NCI-H1930 (cell line): ENCODE measurements at places on chromosomes 7 and 10.

DNA sequence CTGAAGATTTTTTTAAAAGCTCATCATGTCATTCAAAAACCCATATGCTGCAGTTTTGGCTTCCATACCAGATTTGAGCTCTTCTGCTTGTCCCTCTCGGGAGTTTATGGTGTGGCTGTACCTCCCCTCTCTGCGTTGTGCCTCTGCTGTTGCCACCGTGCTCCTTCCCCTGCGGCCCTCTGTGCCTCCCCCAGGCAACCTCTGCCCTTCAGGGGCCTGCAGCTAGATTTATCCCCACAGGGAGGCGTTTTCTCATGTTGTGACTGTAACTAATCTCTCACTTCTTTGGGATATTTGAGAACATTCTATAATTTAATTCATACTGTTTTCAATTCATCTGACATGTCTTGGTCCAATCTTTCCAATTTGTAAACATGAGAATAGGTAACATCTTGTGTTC is 52.7 kb downstream of the TASOR2 start:
- no peak for DNase-seq

- no peak for DNase-seq
Measured at GRCh38 chr10:101817337-101818118, 716 bp downstream of the OGA start.

DNA sequence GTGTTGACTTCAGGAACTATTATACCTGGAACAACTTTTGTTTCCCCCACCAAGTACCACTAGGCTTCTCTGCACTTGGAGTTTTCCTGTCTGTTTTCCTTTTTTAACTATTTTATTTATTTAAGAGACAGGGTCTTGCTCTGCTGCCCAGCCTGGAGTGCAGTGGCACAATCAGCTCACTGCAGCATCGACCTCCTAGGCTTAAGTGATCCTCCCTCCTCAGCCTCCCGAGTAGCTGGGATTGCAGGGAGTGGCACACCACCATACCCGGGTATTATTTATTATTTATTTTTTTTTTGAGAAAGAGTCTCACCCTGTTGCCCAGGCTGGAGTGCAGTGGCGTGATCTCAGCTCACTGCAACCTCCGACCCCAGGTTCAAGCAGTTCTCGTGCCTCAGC is 2.1 kb upstream of the GIGYF1 start:
- DNase-seq, result no peak

GRCh38 chr7:108109221-108109908 is 20.8 kb downstream of the LAMB4 start:
- DNase-seq, result no peak

GRCh38 chr7:20721086-20721810 is 65.4 kb downstream of the SP8 start:
- DNase-seq, result no peak

DNA sequence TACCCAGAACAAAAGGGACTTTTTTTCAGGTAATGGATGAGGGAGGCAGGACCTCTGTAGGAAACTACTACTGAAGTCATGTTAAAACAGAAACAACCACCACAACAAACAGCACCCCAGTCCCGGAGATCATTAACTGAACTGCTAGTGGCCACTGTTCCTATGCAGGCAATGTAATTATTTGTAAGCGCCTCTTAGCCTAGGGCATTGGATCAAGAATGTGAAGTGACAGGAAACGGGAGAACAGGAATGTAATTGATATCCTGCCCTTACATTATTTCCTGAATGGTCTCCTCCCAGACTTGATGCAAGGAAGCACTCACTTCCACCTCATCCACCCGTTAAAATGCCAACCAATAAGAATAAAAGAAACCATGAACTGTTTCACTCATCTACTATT is 16.7 kb upstream of the GAD2 start:
- DNase-seq, result no peak

- no peak for DNase-seq
Measured at GRCh38 chr10:122646511-122647382, 52.9 kb downstream of the C10orf120 start.

GRCh38 chr7:101557421-101557820 is 71.7 kb downstream of the MYL10 start:
- DNase-seq, result no peak

DNA sequence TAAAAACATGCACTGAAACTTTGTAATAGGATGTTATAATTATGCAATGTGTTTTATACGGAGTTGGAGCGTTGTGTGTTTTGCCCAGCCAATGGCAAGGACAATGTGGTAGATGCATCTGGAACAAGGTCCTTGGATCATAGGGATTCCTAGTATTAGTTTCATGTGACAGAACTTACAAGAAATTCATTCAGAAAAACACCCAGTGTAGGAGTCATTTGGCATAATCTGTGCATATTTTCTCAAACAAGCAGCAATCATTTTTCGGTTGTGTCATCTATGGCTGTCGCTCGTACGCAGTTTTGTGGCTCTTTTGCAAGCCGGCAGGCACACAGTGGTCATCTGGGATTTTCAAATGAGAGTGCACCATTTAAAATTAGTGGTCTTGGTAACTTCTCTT is 19.8 kb downstream of the CREB5 start:
- no peak for DNase-seq

DNA sequence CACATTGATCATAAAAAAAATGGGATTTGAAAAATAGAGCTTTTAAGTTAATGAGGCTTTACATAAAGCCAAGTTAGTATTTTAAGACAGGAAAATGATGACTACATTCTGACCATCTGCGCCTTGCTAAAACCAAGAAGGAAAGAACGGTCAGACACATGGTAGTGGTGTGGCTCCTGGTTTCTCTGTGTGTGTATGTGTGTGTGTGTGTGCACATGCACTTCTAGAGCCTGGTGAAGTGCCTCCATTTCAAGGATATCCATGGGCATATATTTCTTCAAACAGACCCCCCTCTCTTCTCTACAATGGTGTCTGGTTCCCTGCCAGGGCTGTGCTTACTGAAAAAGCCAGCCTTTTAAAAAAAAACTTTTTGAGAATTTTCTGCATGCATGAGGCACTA is 80.9 kb downstream of the FRMPD2 start:
- DNase-seq, result no peak

DNA sequence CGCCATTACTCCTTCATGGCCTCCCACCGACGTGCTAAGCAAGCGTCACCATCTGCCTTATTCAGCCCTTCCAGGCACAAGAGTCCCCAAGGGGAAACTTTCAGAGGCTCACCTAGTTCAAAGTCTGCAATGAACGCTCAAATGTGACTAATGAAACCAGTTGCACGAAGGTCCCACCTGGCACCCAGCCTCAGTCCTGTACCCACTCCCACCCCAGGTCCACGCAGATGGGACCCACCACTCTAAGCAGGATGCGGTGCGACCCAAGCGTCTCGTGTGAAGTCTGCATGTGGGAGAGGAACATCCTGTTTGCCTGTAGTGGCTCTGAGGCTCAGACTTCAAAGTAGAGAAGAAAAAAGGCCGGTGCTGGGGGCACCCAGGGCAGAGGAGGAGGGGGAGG is 40.3 kb downstream of the RGS10 start:
- no peak for DNase-seq

DNA sequence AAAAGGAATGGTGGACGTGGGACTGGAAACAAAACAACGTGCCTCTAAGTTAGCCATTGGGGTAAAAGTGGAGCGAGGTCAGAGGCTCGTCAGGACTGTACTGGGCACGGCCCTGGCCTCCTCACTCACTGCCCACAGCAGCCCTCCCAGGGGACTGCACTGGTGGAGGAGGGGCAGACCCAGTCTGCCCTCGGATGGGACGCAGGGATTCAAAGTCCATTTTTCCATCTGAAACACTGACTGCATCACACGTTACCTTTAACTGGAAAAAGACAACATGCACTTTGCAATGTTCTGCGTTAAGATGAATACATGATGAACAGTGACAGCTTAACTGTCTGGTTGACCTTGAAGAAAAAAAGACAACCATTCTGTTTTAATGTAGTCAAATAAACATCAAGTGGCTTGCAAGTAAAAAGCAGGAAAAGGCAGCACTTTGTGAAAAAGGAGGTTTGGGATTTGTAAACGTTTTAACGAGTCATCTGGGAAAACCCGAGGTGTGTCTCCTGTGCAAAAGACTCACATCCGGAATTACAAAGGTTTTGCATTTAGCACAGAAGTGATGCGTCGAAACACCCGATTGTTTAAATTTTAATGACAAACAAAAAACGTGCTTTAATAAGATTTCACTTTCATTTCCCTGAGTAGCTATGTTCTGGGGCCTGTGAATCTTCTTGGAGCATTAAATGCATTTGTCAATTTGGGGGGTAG is 18.8 kb downstream of the KLF6 start:
- no peak for DNase-seq

- DNase-seq, result no peak
Measured at GRCh38 chr10:75592791-75593643, 161.6 kb downstream of the LRMDA start.

DNA sequence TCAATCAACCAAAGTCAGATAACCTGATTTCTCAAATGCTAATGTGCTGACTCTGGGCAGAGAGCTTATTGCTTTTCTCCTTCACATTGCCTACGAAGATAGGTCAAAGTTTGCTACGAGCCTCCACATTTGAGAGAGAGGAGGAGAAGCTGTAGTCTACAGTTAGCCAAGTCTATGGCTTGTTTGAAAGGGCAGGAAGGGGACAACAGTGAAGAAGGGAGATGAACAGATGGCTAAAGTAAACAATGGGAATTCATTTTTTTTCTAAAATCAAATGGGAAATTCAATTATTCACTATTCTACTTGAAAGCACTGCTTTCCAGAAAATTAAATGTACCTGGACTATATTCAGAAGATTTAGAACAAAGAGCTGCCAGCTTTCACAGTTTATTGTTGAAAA is 126.7 kb upstream of the C1QL3 start:
- no peak for DNase-seq

DNA sequence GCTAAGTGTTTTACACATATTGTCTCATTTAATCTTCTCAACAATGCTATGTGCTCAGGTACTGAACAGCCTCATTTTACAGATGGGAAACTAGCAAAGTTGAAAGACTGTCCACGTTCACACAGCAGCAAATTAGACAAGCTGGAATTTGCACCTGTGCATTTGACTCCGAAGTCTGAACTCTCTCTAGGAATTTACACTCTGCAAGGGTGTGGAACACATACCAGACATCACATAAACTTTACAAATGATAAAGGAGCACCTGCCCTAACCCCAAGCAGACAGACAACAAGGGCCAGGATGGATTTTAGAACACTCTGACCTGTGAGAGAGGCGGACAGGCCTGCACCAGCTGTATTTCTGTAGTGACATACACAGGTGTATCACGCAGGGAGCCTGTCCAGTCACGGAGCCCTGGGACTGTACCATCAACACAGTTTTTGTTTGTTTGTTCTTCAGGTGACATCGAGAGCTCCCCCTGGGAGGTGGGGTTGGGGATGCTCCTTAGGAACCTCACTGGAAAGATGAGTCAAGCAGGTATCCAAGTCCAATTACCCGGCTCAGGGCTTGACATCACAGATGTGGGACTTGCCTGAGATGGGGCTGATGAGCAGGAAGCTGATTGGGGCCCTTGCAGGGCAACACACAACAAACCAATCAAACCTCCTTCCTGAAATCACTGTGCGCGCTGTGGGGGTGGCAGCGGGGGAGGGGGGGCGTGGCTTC is 31.0 kb downstream of the MKI67 start:
- DNase-seq, result no peak

DNA sequence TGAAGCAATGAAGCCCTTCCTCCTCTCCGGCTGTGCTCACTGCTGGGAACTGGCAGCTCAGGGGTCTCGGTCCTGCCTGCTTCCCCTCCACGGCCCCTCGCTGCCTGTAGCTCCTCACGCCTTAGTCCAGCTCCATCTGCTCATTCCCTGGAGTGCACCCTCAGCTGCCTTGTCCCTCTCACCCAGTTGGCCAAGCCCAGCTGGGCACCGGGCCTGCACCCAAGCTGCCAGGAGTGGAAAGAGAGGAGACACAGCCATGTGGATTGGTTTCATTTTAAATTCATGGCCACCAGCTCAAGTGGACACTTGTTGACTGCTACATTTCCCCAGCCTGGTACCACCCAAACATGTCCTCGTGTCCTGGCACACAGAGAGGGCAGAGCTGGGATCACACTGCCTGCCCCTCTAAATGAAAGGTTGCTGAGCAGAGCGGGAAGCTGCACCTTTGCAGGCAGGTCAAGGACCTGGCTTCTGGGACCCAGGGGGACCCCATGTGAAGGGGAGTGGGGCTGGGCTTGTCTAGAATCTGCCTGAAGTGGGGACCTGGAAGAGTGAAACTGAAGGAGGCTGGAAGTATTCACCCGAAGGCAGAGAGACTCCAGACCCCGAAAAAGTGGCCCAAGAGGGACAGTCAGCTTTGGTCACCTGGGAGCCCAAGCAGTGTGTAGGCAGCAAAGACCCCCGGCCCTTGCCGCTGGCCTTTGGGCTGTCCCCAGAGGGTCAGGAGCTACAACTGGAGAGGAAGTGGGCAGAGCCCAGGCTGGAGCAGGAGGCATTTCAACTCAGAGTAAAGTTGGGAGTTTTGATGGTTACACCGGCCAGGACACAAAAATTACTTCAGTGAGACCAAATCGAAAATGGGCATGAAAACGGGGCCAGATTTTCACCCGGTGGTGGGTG is 15.0 kb upstream of the BNIP3 start:
- no peak for DNase-seq

DNA sequence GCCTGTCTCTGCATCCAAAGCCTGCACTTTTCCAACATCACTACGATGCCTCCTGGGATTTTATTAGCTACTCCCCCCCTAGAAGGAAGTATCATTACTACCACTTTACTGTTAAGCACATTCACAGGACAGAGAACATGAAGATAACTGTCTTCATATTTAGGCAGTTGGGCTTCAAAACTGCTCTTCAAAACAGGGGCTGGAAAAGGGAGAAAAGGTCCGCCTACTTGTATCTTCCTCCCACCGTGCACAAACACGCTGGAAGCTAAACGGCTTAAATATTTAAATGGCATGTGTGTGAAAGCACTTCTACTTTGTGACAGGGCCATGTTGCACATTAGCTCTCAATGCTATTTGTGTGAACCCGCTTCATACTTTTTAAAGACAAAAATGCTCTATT is 999 bp downstream of the ITIH5 start:
- no peak for DNase-seq

DNA sequence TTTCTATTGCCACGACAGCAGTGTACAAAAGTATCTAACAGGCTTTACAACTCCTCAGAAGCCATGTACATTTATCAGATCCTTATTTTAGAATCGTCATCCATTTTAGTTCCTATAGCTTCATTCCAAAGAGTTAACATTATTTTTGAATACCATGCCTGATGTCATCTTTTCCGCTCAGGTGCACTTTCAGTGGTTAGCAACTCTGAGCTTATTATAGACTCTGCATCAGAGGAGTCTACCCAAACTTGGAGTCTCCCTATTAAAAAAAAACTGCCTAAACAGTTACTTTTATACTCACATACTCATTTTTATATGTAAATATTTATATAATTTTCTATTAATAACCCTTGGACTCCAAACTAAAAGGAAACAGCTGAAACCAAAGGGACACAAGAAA is 31.6 kb upstream of the PRSS37 start:
- DNase-seq, result no peak

- no peak for DNase-seq
Measured at GRCh38 chr7:90458104-90458503, 11.3 kb upstream of the PTTG1IP2 start.
